Endothelial cell (in vitro differentiated cells): ENCODE measurements at places on chromosomes 5 and 9.

GRCh38 chr5:83249156-83249555 is 171.8 kb downstream of the XRCC4 start:
- DNase-seq, result no peak

DNA sequence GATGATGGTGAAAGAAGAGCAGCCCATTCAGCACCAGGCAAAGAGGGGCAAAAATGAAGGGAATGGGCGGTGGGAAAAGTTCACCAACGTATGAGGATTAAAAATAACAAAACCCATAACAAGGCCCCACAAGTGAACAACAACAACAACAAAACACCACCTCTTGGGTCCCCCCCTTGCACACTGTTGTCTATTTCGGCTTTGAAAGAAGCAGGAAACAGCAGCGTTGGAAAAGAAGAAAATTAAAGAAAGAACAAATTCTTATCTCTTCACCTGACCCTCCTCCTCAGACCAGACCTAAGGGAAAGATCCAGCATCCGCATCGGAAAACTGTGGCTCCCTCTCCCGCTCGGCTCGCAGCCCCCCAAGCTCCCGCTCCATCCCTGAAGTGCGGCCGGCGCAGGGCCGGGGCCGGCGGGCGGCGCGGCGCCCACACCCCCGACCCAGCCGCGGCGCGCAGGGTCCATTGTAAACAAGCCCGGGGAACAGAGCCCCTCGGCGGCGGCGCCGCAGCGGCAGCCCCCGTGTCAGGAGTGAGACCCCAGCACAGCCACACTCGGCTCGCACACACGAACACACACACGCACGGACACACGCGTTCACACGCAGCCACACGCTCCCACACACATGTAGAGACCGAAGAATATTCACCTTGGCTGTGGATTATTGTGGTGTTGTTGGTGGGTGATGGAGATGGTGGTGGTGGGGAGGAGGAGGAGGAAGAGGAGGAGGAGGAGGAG is 535 bp downstream of the RFX3 start:
- DNase-seq, result peak; percentile 43

- DNase-seq, result no peak
These were observed 126.9 kb downstream of the DOCK2 start for GRCh38 chr5:169764018-169764378.

- DNase-seq, result no peak
These were observed 15.8 kb upstream of the RNU6ATAC start for GRCh38 chr9:134179918-134180785.

DNA sequence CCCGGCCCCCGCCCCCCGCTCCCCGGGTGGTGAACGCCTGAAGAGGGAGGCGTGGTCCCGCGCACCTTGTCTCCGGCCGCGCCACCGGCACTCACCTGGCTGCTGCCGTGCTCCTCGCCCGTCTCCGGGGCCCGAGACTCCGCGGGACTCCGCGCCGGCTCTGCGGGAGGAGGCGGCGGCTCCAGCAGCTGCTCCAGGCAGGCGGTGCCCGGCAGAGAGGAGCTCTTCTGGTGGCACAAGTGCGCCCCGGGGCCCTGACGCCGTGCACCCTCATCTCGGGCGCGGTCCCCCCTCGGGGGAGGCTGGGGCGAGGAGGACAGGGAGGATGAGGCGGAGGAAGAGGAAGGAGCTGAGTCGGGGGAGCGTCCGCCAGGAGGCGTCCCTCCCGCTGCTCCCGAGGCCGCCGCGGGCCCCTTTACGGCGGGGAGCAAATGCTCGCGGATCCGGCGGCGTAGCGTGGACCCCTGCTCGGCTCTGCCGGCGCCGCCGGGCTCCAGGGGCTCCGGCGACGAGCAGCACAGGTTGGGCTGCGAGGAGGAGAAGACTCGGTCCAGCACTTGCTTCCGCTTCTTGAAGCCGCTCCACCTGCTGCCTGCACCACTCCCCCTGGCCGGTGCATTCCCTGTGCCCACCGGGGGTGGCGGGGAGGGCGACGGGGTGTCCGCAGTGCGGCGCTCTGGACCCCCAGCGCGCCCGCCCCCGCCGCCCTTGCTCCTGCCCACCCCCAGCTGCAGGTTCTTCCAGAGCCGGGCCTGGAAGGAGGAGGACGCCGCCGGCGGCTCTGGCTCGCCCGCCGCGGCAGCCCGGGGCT is 928 bp downstream of the MCTP1 start:
- peak; percentile 47 for DNase-seq

DNA sequence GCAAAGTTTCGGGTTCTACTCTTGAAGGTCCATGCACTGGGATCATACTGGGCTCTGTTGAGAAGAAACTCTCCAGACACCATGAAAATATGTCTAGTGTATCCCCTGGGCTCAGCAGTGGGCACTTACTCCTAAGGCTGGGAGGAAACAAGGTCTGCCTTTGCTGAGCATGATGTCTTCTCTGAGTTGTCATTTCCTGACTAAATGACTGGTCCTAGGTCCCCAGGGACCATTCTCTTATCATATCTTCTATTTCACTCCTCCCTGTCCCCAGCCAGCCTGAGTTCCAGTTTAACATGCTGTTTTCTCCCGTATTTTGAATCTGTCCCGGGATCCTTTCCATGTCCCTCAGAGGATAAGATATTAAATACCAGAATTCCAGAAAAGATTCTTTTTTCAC is 225.4 kb downstream of the MTRR start:
- no peak for DNase-seq

- DNase-seq, result no peak
These were observed 1738.8 kb downstream of the EFNA5 start for GRCh38 chr5:105931881-105932421.

DNA sequence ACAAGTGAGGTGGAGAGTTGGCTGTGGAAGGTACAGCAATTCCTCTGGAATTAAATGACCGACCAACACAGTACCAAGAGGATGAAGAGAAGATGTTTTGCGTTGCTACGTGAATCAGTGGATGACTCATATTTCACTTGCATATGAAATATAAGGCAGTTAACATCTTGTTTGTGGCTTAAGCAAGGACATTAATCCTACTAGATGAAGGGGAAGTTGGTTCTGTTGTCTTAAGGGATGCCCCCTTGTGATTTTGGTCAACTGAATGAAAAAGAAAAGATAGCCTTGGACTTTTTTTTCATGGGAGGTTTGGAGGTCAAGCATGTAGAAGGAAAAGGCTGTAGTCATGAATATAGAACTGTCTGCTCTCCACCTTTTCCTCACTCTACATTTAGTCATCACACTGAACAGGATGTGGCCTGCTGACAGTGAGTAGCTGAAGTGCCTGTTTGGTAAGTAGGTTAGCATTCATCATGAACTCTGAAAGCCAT is 33.9 kb downstream of the VLDLR start:
- no peak for DNase-seq

DNA sequence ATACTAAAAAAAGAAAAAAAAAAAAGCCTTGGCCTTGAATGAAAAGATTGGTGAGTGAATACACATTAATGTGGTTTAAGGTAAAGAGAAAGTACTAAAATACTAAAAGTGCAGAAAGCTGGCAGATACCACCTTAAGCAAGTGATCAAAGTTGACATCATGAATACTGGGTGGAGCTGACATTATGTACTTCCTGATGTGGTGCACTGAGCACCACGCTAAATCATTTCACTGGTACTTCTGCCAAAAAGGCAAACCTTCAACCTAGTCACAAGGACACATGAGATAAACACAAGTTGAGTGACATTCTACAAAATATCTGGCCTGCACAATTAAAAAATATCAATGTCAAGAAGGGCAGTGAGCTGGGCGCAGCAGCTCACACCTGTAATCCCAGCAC is 33.8 kb upstream of the PANK3 start:
- no peak for DNase-seq

GRCh38 chr5:149038336-149039080 is 24.4 kb downstream of the SH3TC2 start:
- DNase-seq, result no peak

- no peak for DNase-seq
These were observed 181.1 kb upstream of the RAD23B start for GRCh38 chr9:107102011-107102410.

DNA sequence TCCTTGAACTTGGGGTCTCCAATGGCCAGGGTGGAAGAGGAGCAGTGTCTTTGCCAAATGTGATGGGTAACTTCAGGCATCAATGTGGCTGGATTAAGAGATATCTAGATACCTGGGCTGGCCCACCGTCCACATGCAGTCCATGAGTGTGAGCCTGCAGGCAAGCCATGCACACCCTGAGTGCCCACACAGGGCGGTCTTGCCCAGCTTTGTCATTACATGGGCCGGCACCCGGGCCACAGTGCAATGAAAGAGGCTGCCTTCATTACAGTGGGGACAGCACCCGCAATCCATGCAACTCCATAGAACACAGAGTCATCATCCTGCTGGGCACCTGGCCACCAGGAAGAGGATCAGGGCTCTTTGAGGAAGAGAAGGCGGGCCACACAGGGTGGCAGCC is 263.8 kb upstream of the IRX1 start:
- no peak for DNase-seq

- DNase-seq, result no peak
These were observed 70.2 kb downstream of the SEMA4D start for GRCh38 chr9:89427621-89428221.

DNA sequence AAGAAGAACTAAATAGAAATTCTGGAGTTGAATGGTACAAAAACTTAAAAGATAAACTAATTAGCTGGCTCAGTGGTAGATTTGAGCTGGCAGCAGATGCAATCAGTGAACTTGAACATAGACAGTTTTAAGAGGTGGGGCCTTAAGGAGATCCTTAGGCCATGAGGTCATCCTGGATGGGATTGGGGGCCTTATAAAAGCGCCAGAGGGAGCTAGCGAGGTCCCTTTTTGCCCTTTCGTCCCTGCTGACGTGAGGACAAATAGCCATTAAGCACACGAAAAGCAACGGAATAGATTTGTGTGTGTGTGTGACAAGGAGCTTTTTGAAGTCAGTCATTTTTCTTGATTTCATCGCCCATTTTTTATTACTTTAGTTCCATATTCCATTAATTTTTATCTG is 83.3 kb downstream of the ZNF354C start:
- DNase-seq, result no peak

GRCh38 chr9:27368316-27368985 is 71.5 kb upstream of the EQTN start:
- no peak for DNase-seq

GRCh38 chr5:102241809-102242421 is 54.2 kb downstream of the SLCO4C1 start:
- DNase-seq, result no peak

GRCh38 chr5:139912158-139912557 is 116.5 kb downstream of the PSD2 start:
- DNase-seq, result no peak

- DNase-seq, result no peak
These were observed 6.4 kb downstream of the CMBL start for GRCh38 chr5:10301266-10301665.
